ENCODE measurements at places on chromosomes 2 and 18. TPM values are rescaled to one million over a fixed set of nuclear protein-coding genes. Genes with fewer than 3 reads are reported as not detected.
A peak's percentile ranks its signal among the peaks of the same experiment; 100 is the strongest.

GRCh38 chr18:70377857-70378701 is 89.2 kb downstream of the SOCS6 start:
- H3K27ac ChIP-seq: no peak overlapping the region
- peaks cover 19% of the 10 kb centered on the region for H3K4me1 ChIP-seq
- DNase-seq: no peak
- H3K27me3 ChIP-seq: peaks cover 2% of the 10 kb centered on the region
- H3K36me3 ChIP-seq: no peaks in the 10 kb centered on the region

DNA sequence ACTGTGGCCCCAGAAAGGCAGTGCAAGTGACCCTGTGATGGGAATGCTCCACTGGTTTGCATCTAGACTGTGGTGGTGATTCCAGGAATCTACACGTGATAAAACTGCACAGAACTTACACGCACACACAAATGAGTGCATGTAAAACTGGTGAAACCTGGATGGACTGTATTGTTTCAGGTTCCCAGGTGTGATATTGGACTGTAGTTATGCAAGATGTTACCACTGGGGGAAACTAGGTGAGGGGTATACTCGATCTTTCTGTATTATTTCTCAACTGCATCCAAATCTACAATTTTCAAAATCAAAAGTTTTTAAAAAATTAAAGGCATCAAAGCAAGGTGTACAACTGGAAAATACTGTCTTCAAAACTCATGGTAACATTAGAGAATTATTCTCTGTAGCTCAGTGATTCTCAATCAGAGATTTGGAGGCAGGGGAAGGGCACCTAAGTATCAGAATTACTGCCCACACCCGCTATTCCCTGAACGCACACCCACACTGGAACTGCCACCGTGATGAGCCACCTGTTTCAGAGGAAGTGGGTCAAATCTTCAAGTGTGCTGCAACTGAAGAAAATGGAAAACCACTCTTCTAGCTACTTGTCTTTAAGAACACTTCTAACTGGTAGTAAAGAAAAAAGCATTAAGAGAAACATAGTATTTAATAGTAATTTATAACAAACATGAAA is 26.7 kb downstream of the PTPN2 start:
- no peaks in the 10 kb centered on the region for H3K27me3 ChIP-seq
- DNase-seq: no peak
- H3K36me3 ChIP-seq: peaks cover 30% of the 10 kb centered on the region
- H3K4me1 ChIP-seq: peaks cover under 1% of the 10 kb centered on the region
- H3K4me3 ChIP-seq: no peak overlapping the region
- no peak overlapping the region for H3K27ac ChIP-seq

- no peaks in the 10 kb centered on the region for H3K27me3 ChIP-seq
- peak overlapping the region; percentile 40 for H3K27ac ChIP-seq
- DNase-seq: no peak
- peaks cover 44% of the 10 kb centered on the region for H3K4me1 ChIP-seq
Measured at GRCh38 chr2:74053959-74054715, 69.4 kb downstream of the TET3 start.

DNA sequence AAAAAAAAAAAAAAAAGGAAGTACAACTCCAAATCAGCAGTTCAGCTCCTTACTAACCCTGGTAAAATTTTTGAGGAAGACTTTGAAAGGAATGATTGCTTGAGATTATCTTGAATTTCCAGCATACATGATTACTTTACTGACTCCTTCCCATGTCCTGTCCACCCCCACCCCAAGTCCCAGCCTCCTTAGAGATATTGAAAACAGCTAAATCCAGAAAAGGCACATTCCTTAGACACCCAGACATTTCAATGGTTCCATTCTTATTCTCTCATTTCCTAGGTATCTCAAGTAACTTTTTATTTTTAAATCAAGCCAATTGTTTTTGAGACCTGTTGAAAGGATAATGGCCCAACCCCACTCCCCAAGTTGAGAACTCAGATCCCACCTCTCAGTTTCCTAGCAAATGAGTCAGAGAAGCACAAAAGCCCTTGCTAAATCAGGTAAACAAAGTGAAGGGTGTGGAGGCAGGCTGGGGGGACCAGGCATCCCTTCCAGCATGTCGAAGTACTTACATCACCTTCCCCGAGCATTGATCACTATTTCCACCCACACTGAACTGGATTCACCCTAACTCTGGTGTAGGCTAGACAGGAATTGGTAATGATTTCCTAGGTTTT is 95.4 kb upstream of the FZD7 start:
- peaks cover 31% of the 10 kb centered on the region for H3K4me1 ChIP-seq
- H3K27ac ChIP-seq: peak overlapping the region; percentile 75
- no peaks in the 10 kb centered on the region for H3K27me3 ChIP-seq
- H3K4me3 ChIP-seq: no peak overlapping the region
- no peak for DNase-seq

- H3K36me3 ChIP-seq: peaks cover 23% of the 10 kb centered on the region
- H3K4me3 ChIP-seq: no peak overlapping the region
- H3K4me1 ChIP-seq: peaks cover 3% of the 10 kb centered on the region
- H3K27me3 ChIP-seq: no peaks in the 10 kb centered on the region
Measured at GRCh38 chr2:97871096-97871780, 124.5 kb downstream of the TMEM131 start.

GRCh38 chr18:56825321-56825720 is 174.2 kb downstream of the WDR7 start:
- no peaks in the 10 kb centered on the region for H3K27me3 ChIP-seq
- H3K4me3 ChIP-seq: no peak overlapping the region
- peaks cover 4% of the 10 kb centered on the region for H3K36me3 ChIP-seq
- H3K27ac ChIP-seq: no peak overlapping the region
- no peaks in the 10 kb centered on the region for H3K4me1 ChIP-seq

DNA sequence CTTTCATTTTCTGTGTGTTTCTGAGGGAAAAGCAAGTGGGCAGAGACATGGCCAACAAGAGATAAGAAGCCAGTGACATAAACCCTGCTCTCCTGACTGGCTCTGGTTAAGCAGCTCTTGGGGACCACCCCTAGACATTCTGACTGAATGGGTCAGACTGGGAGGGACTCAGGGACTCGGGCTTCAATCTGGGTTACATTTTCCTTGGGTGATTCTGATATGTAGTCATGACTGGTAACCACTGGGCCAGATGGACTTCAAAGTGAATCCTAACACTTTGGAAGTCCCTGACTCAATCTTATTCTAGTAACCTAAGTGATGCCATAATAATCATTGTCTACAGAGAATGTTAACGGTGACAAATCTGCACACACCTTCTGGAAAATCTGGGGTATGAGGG is 397.8 kb downstream of the NBAS start:
- no peak for DNase-seq
- H3K27ac ChIP-seq: no peak overlapping the region
- no peaks in the 10 kb centered on the region for H3K27me3 ChIP-seq
- no peak overlapping the region for H3K4me3 ChIP-seq
- peaks cover 6% of the 10 kb centered on the region for H3K4me1 ChIP-seq

- H3K36me3 ChIP-seq: no peaks in the 10 kb centered on the region
- peaks cover 32% of the 10 kb centered on the region for H3K27me3 ChIP-seq
- no peak overlapping the region for H3K4me3 ChIP-seq
- no peak for DNase-seq
- no peaks in the 10 kb centered on the region for H3K4me1 ChIP-seq
- no peak overlapping the region for H3K27ac ChIP-seq
Measured at GRCh38 chr18:47184419-47185050, 8.4 kb upstream of the IER3IP1 start.

DNA sequence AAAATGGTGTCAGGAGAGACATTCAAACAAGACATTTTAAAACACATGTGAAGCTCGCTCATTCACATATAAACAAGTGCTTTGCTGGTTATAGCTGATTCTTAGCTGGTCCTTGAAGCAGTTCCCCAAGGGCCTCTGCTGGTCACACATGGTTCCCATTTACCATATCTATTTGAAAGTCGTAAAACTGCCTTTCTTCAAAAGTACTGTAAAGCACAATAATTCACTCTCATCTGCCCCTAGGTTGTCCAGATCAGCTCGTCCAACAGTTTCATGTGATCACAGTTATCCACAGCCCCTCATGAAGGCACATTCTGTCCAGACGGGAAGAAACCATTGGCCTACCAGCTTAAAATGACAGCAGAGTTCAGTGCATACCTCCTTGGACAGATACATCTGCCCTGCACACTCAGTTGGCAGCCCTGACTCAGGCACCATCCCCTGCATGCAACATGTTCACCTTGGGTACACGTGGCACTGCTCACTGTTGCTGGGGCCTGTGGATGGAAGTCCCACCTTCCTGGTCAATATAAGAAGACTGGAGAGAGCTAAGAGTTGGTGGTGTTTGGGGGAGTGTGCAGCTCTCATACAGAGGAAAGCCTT is 108.0 kb upstream of the HAAO start:
- no peaks in the 10 kb centered on the region for H3K36me3 ChIP-seq
- no peak for DNase-seq
- H3K27me3 ChIP-seq: no peaks in the 10 kb centered on the region

DNA sequence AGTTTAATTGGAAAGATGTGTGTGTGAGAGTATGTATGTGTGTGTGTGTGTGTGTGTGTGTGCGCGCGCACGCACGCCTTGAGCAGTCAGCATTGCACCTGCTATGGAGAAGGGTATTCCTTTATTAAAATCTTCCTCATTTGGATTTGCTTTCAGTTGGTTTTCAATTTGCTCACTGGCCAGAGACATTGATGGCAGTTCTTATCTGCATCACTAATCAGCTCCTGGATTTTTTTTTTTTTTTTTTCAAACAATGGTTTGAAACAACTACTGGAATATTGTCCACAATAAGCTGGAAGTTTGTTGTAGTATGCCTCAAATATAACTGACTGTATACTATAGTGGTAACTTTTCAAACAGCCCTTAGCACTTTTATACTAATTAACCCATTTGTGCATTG is 48.0 kb downstream of the FEZ2 start:
- H3K4me3 ChIP-seq: no peak overlapping the region
- H3K4me1 ChIP-seq: peaks cover 37% of the 10 kb centered on the region
- no peaks in the 10 kb centered on the region for H3K27me3 ChIP-seq
- peak overlapping the region; percentile 74 for H3K27ac ChIP-seq
- DNase-seq: no peak

- peaks cover 2% of the 10 kb centered on the region for H3K36me3 ChIP-seq
- no peak overlapping the region for H3K4me3 ChIP-seq
- H3K4me1 ChIP-seq: peaks cover 9% of the 10 kb centered on the region
Measured at GRCh38 chr2:177353187-177353478, 39.4 kb upstream of the AGPS start.

DNA sequence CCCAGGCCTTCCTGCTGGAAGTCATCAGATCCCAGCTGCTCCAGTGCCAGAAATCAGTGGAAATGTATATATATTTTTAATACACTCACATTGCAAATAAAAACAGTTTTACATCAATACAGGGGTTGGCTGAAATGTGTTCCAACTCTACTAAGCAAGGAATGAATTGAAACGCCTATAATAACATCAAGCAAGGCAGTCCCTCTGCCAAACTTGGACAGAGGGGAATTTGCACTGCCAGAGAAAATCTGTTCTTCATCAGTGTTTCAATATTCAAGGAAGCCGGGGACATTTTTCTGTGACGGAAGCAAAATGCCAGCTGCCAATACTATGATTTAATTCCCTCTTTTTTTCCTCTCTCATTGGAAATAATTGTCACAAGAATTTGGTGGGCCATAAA is 335.3 kb downstream of the TNS1 start:
- no peaks in the 10 kb centered on the region for H3K36me3 ChIP-seq
- peak overlapping the region; percentile 11 for H3K27ac ChIP-seq
- DNase-seq: no peak

GRCh38 chr2:209960045-209960444 is 42.4 kb upstream of the RPE start:
- no peak overlapping the region for H3K4me3 ChIP-seq
- H3K27ac ChIP-seq: no peak overlapping the region
- H3K36me3 ChIP-seq: no peaks in the 10 kb centered on the region
- H3K27me3 ChIP-seq: no peaks in the 10 kb centered on the region

DNA sequence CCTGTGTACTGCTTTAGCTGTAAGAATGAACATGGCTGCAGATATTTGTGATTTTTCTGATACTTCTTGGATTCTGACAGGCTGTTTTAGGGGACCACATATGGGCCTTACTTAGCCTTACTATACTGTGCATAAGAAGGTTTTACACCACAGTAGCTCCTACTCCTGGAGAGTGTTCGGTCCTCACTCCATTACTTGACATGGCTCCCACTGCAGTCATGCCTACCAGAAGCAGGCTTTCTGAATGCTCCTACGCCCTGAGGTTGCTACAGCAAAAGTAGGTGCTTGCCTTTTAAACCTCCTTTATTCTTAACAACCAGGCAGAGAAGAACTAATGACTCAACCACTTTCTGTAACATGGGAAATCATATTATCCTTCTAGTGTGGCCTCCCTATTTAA is 125.2 kb upstream of the MAP2 start:
- no peaks in the 10 kb centered on the region for H3K36me3 ChIP-seq
- H3K4me1 ChIP-seq: peaks cover 9% of the 10 kb centered on the region
- DNase-seq: no peak
- H3K27me3 ChIP-seq: peaks cover 53% of the 10 kb centered on the region

- no peak overlapping the region for H3K4me3 ChIP-seq
- no peak overlapping the region for H3K27ac ChIP-seq
- no peak for DNase-seq
- peaks cover 8% of the 10 kb centered on the region for H3K36me3 ChIP-seq
- peaks cover 9% of the 10 kb centered on the region for H3K4me1 ChIP-seq
Measured at GRCh38 chr2:239252801-239253200, 148.0 kb downstream of the HDAC4 start.

DNA sequence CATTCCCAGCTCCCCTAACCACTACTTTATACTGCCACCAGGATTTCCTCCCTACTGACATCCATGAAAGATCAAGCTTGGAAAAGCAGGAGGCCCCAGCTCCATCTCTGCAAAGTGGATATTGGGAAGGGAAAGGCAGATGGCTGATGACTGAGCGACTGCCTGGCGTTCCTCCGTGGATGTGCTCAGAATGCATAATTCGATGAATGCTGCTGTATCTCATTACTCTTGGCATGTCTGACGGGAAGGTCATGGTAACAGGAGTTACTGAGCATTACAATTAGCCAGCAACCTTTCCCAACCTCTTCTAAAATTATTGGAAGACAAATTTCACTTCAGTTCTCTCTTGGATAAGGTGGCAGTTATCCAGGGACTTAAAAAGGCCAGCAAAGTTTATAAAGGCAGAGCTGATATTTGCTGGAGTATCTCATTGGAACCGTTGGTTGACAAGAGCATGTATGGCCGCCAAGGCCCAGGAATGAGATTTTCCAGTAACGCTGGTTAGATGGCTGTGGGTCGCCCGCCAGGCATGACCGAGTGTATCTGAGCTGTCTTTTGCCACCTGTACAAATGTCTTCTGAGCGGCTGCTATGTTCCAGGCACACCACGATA is 34.5 kb downstream of the KCNE4 start:
- H3K27ac ChIP-seq: no peak overlapping the region
- peaks cover 11% of the 10 kb centered on the region for H3K4me1 ChIP-seq
- no peaks in the 10 kb centered on the region for H3K27me3 ChIP-seq
- no peaks in the 10 kb centered on the region for H3K36me3 ChIP-seq
- H3K4me3 ChIP-seq: no peak overlapping the region

GRCh38 chr2:59301466-59302402 is 1060.6 kb upstream of the FANCL start:
- H3K4me1 ChIP-seq: peaks cover 18% of the 10 kb centered on the region
- no peak overlapping the region for H3K4me3 ChIP-seq
- DNase-seq: peak; percentile 24

- H3K4me3 ChIP-seq: no peak overlapping the region
- no peaks in the 10 kb centered on the region for H3K27me3 ChIP-seq
- H3K4me1 ChIP-seq: peaks cover 12% of the 10 kb centered on the region
- H3K27ac ChIP-seq: no peak overlapping the region
Measured at GRCh38 chr2:101682311-101682710, 15.2 kb upstream of the MAP4K4 start.

SIX2 gene
- 0.11 TPM for total RNA-seq

NEU2 gene
- total RNA-seq: not detected

NMUR1 gene
- total RNA-seq: 0.13 TPM

REG3A gene
- total RNA-seq: not detected

MYL12B gene
- 225 TPM for total RNA-seq

REG1B gene
- not detected for total RNA-seq

RGPD4 gene
- total RNA-seq: 0.23 TPM

KCTD18 gene
- 14.6 TPM for total RNA-seq

SLC4A3 gene
- 25.7 TPM for total RNA-seq

SATB2 gene
- total RNA-seq: 4.0 TPM

SH2D6 gene
- 0.35 TPM for total RNA-seq

Data from mesothelial cell of epicardium (in vitro differentiated cells).